Uterus (tissue), 4 donors: ENCODE measurements at places on chromosomes 6 and 20. TPM values are rescaled to one million over a fixed set of nuclear protein-coding genes. Genes with fewer than 3 reads are reported as not detected.
A peak's percentile ranks its signal among the peaks of the same experiment; 100 is the strongest.

Gene PPP1R3G
- total RNA-seq, result 3.0 TPM

Gene CLIC5
- 5.1 TPM for total RNA-seq

Gene ZNF341
- total RNA-seq, result 1.2 TPM

Gene WFDC12
- not detected for total RNA-seq

Gene NNAT
- total RNA-seq, result 1.5 TPM

Gene DNAH8
- total RNA-seq, result not detected

Gene TEAD3
- 16.8 TPM for total RNA-seq

Gene ARMC12
- total RNA-seq, result 1.6 TPM

Gene ENPP5
- total RNA-seq, result not detected

Gene EDN1
- total RNA-seq, result 10.9 TPM

Gene EEF1A2
- total RNA-seq, result 1.5 TPM

Gene LSM2
- 61.6 TPM for total RNA-seq

DNA sequence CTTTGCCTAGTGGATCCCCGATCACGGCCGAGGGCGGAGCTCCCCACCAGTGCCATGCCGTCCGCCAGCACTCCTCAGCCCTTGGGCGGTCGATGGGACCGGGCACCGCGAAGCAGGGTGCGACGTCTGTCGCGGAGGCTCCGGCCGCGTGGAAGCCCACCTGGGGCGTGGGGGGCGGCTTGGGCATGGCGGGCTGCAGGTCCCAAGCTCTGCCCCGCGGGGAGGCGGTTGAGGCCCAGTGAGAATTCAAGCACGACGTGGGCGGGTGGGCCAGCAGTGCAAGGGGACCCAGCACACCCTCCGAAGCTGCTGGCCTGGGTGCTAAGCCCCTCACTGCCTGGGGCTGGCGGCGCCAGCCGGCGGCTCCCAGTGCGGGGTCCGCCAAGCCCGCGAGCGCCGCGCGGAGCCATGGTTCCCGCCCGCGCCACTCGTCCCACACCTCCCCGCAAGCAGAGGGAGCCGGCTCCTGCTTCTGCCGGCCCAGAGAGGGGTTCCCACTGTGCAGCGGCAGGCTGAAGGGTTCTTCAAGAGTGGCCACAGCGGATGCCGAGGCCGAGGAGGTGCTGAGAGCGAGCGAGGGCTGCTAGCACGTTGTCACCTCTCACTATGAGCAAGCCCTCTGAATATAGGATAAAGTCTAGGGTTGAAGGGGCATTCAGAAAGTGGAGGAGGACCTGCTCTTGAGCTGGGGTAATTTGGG is 128.6 kb downstream of the GRM4 start:
- no peak for DNase-seq

- DNase-seq, result no peak
These were observed 638.4 kb downstream of the MAFB start for GRCh38 chr20:40050596-40050995.

DNA sequence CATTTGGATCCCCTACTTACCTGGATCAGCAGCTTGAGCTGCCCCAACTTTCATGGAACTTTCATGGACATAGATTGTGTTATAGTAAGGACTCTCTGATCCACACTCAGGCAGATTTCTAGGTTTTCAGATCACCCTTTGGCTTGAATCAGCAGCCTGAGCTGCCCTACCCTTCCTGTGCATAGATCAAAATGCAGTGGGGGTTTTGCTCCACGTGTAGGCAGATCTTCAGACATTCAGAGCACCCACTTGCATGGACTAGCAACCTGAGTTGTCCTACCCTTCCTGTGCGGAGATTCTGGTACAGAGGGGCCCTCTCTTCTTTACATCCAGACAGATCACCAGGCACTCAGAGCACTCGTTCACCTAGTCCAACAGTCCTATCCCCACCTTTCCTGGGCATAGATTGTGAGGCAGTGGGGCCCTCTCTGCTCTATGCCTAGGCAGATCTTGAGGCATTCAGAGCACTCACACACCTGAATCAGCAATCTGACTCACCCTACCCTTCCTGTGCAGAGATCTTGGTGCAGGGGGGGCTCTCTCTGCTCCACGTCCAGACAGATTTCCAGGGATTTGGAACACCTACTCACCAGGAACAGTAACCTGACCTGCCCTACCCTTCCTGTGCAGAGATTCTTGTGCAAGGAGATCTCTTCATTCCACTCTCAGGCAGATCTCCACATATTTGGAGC is 705.2 kb upstream of the NRSN1 start:
- no peak for DNase-seq

GRCh38 chr6:132950566-132950965 is 136.2 kb downstream of the RPS12 start:
- DNase-seq, result no peak

- no peak for DNase-seq
These were observed 42.6 kb upstream of the IL17A start for GRCh38 chr6:52143551-52143950.

DNA sequence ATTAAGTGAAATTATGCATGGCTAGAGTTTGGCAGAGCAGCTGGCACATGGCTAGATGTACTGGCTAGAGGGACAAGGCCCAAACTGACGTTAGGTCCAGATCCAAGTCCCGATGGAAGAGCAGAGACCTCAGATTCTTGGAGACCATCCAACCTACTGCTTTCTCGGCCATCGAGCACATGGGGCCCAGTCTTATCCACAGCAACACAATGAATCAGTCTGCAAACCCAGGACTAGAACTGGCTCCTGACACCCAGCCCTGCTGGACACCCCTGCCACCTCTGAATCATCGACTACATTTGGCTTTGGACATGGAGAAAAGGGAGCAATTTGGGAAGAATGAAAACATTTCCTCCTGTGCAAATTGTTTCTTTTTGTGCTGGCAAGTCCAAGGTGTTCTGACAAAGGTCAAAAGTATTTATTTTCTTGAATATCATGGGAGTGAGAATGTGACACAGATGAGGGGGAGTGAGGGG is 23.9 kb upstream of the YWHAB start:
- DNase-seq, result peak; percentile 51

DNA sequence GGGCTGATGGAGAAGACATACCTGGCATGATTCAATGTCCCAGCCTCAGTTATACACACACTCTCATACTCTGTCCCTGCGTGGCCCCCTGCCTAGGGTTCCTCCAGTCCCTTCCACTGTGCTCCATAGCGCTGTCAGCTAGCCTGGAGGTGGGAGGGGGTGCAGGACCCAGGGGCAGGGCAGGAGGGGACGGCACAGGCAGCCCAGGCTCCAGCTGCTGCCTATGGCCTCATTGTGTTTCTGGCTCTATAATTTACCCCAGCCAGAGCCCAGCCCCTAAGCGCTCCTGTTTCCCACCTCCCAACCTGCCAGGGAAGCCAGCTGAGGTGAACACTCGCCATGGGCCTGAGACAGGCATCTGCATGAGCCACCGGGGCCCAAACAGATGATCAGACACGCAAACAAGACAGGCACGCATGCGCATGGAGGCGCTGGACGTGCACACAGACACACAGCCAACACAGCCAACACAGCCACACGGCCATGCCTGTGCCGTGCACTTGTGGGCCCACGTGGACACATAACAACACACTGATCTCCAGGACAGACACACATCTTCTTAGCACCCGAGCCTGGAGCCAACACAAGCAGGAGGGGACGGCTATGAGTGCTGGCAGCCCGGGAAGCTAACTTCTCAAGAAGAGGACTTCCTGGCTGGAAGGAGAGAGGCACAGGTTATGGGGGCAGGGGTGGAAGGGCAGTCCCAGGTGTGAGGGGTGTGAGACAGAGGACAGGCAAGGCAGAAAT is 124.9 kb downstream of the GRM4 start:
- no peak for DNase-seq

DNA sequence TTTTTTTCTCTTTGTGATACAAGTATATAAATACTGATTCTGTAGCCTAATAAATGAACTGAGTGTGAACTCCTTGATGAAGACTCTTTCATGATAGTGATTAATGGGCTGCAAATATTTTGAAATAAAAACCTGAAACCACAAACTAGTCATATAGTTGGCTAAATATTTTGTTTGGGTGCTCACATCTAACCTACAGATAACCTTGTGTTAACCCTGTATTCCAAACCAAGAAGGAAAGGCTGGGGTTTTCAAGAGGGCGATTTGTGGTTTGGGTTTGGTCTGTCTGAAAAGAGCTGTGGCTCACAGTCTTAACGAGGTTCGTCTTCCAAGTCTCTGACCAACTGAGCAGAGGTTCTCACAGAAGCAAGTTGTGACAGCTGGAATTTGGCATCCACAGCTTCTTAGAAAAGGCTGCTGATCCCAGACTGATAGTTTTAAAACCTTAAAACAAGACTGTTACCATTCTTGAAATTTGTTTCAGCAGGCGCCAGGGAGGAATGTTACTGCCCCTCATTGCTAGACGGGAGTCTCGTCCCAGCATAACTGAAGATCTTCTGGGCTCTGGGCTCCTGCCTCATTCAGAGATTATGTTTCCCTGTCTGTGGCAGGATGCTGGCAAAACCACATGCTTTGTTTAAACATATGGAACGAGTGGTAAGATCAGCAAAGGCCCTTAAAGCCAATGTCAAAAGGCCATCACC is 736.4 kb upstream of the MARCKS start:
- no peak for DNase-seq

- DNase-seq, result no peak
These were observed 147.9 kb downstream of the TFAP2B start for GRCh38 chr6:50966532-50966931.

GRCh38 chr20:48747840-48748414 is 79.9 kb downstream of the PREX1 start:
- no peak for DNase-seq

DNA sequence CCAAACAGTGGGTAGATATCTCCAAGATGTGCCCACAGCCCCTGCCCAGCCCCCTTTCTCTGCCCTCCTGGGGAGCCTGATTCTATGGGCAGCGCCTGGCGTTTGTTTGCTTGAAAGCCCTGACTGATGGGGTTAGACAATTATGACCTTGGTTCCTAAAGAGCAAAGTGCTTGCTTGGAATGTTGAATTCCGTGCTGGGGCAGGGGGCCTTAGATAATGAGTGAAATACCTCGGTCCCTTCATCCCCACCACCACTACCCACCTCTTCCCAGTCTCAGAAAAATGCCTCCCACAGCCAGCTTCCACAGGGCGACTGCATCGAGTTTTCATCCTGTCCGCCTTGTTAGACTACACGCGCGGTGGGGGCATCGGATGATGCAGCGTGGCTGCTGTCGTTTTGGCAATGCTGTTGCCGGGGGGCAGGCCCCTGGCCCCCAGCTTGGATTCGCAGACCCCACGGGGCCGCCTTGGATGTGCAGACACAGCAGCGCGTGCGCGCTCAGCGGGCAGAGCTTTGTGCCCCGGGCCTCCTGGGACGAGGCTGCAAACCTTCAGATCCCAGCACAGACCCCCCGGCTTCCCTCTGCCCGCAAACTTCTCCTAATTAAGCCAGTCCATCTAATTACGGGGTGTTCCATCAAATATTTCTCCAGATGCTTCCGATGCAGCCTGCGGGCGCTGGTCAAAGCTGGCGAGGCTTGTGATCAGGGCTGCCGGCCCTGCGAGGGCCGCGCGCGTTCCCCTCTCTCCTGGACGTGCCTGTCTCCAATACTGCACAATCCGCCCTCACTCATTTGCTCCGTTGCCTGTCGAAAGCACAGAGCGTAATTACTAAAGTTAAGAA is 86.1 kb downstream of the LINC00237 start:
- DNase-seq, result no peak

DNA sequence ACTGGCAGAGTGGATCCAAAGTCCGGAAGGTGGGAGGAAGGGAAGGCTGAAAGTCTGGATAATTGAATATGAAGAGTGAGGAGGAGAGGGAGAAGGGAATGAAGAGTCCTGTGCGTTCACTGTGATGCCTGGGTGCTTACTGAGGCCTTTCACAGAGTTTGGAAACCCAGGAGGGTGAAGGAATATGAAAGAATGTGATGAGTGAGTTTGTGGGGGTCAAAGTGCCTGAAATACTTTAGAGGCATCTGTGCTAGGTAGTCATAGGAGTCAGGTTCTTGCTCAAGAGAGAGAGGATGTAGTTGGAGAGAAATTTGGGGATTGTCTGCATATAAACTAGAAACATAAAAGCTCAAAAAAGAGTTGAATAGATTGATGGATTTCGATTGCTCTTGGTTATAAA is 20.7 kb downstream of the NKX2-4 start:
- DNase-seq, result no peak

DNA sequence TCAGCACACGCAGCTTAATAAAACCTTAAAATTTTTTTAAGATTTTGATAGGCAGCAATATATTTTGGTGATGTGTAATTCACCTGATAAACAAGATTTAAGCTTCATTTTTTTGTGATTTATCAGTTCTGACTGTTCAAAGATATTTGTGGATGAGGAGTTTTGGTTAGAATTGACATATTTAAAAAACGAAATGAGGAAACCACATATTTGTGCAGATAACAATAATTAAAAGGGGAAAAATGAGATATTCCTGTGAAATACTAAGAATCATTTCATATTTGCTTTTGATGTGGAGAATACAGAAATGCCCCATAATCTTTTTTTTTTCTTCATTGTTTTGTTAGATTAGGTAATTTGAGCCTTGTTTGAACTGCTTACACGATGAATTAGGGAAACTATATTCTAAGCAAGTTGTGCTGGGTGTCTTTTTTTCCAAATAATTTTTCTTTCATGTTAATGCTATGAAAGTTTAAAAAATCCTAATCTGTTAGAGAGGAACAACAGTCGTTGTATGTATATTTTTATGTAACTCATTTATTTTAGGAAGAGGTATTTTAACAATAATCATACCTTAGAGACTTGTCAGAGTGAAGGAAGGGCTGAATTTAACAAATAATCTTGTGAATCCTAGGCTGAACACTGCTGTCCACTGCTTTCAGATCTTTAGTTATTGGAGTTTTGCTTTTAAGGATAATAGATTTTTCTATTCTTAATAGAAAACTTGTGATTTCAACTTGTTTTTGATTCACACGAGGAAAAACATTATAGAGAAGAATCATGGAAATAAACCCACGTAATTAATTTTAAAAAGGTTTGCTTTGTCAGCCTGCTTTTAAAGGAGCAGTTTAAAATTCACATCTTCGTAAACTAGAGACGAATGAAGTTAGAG is 4.0 kb downstream of the ARID1B start:
- DNase-seq, result no peak

GRCh38 chr6:28906669-28907068 is 17.1 kb downstream of the TRIM27 start:
- no peak for DNase-seq

GRCh38 chr6:16514249-16514648 is 247.0 kb downstream of the ATXN1 start:
- no peak for DNase-seq

- DNase-seq, result no peak
These were observed 268.0 kb upstream of the RNF217 start for GRCh38 chr6:124694139-124694705.

GRCh38 chr6:125301435-125302391 is at the start of gene HDDC2:
TSS of gene HDDC2 (minus strand) at chr6:125301967. CDS start at chr6:125301932, 35 bp downstream.
- peak; percentile 66 for DNase-seq

DNA sequence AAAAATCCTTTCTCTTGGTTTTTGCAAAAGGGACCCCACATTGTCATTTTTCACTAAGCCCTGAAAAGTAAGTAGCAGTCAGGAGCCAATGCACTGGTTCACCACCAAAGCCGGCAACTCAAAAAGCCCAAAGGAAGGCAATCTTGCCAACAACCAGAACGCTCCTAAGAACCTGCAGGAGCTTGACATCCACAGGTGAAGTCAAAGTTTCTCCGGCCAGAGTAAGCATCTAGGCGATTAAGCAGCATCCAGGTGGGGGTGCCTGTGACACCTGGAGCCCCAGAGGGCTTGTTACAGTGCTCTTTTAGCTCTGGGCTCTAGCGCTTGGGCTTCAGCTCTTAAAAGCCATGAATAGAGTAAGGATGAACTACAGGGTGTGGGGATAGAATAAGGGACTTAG is 36.1 kb downstream of the SLC35D3 start:
- DNase-seq, result no peak

- no peak for DNase-seq
These were observed 27.5 kb downstream of the SASH1 start for GRCh38 chr6:148370176-148370575.

GRCh38 chr6:13742961-13743735 is 31.5 kb upstream of the RANBP9 start:
- no peak for DNase-seq
